ENCODE measurements at places on chromosomes 6 and 20.
A peak's percentile ranks its signal among the peaks of the same experiment; 100 is the strongest.

GRCh38 chr20:58877050-58877975 lies 24.8 kb downstream of the GNAS start:
- no peak for DNase-seq

DNA sequence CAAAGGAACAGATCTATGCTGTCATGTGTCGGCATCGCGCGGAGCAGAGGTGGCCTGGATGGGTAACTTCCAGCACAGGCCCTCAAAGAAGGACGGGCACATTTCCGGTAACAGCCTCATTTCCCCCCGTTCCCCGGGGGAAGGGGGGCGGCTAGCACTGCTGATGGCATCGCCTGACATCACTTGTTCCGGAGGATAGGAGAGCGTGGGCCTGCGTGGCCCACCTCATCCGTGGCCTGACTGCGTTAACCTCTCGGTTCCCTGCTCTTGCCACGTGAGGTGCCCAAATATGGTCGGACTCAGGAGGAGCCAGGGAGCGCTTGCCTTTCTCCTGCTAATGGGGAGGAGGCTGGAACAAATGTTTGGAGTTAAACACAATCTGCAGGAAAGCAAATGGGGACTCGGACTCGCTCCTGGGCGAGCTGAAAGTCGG lies at the start of gene AKAP12:
Gene AKAP12, plus strand, starts transcription at position 365 of the 433 bp plus-strand sequence. CDS start 596 bp downstream, outside the sequence.
- peak; percentile 58 for DNase-seq

- no peak for DNase-seq
These were observed 380.1 kb upstream of the SOX4 start for GRCh38 chr6:21213492-21213891.

GRCh38 chr20:17621229-17621968 lies 51.5 kb downstream of the DSTN start:
- DNase-seq, result no peak

DNA sequence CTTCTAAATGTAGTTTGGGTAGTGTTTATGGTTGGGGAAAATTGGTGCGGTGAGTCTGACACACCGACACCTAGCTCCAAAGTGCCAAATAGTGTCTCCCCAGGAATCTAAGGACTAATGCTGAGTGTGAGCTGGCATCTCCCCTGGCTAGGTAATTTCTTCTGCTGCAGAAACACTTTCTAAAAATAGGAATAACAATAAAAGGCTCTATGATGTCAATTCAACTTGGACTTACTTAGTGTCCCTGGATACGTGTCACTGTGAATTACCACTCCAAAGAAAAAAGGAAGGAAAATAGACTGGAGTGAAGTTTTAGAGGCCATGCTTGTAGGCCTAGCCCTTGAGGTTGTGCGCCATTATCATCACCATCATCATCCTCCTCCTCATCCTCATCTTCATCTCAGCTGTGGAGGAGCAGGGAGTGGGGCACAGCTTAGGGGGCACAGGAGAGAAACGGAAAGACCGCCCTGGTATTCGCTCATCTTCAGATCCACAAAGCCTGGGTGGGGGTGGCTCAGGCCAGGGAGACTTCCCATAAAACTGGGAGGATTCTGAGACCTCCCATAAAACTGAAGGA lies 89.6 kb downstream of the TBC1D7 start:
- no peak for DNase-seq

- peak; percentile 55 for DNase-seq
These were observed 64.9 kb upstream of the ARHGAP18 start for GRCh38 chr6:129774697-129775447.

GRCh38 chr20:57024849-57025248 lies 241.6 kb downstream of the BMP7 start:
- no peak for DNase-seq

DNA sequence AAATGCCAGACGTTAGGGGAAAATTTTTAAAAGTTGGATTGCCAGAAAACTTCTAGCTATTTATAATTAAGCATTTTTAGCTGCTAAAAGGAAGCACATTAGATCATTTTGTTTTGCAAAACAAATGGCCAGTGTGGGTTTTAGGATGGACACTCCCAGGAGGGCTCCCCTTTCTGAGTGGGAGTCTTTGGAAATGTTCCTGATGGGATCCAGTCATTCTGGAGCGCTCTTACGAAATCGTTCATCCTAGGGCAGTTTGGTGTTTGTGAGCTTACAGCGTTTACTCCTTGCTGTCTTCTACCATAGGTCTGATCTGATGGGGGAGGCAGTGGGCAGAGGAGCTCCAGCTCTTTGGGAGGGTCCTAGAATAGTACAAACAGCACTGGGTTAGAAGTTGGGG lies 14.7 kb downstream of the GNAS start:
- no peak for DNase-seq

GRCh38 chr6:29465801-29466200 lies 8.8 kb downstream of the OR2H1 start:
- DNase-seq, result no peak

Data from Right ventricle myocardium superior (tissue), 1 donor.